ENCODE measurements at places on chromosomes 7 and 10.

GRCh38 chr10:96924861-96925260 lies 92.8 kb downstream of the LCOR start:
- DNase-seq: no peak

GRCh38 chr10:69446650-69447151 lies 4.6 kb upstream of the TSPAN15 start:
- no peak for DNase-seq

GRCh38 chr7:48419401-48419800 lies 248.1 kb downstream of the ABCA13 start:
- no peak for DNase-seq

- no peak for DNase-seq
Observed at GRCh38 chr10:99777918-99778714, 4.3 kb upstream of the ABCC2 start.

DNA sequence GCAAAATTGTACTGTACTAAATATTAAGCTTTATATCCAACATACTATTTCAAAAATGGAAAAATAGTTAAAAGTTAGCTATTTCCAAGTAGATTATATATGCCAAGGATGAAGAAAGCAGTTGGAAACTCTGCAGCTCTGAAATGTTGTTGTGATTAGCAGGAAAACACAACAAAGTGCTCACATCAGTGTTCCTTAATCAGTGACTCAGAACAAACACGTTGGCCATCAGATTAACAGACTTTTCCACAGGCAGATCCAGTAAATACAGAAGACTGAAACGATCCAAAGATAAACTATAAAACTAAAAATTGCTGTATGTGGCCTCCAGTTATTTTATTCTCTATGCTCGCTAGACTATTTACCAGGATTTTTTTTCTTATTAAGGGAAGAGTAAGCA lies 99.6 kb upstream of the SEMA3D start:
- DNase-seq: no peak

GRCh38 chr10:130787821-130788220 lies 523.7 kb downstream of the TCERG1L start:
- no peak for DNase-seq
